ENCODE measurements at places on chromosomes 7 and 10.

DNA sequence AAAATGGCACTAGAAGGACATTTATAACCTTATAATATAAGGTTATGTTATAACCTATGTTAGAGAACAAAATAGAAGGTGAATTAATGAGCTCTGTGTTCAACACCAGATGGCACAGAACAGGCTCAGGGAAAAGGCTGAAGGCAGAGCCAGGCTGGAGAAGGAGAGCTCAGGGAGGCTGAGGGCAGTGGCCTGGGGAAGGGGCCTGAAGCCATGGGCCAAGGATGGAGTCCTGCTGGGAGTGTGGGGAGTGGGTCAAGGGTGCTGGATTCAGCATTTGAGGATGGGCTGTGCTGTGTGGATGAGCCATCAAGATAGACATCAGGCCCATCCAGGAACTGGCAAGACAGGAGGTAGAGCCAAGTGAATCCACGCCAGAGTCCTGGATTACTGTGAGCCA, 218.8 kb downstream of the ZNF248 start:
- no peak for DNase-seq

DNA sequence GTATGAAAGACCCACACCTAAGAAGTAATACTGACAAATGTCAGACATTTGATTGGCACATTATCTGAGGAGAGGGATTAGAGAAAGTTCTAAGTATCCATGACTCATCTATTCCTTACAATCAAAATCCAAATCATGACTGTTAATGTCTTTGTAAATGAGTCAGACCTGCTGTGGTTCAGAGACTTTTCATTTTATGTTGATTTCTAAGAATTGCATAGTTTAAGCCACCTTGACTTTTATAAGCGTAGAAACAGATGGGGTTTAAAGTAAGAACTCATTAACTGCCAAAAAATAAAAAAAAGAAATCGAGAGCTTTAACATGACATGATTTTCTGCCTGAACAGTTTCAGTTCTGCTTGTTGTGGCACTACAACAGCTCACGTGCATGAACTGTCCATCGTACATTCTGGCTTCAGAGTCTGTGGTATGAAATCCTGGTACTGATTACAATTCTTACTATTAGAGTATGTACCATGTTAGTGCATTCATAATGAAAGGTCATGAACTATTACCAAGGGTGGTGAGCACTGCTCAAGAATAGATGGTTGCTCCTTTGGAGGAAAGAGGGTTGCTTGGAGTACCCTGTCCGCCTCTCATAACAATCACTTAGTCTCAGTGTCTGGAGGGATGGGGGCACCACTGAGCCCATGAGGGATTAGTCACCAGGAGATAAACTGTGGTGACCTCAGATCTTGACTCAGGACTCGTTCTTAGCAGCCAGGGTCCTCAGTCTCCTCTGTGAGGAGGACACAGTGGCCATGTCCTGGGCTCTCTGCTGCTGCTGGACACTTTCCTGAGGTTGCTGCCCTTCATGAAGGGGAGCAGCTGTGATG, 42.2 kb downstream of the ACSM6 start:
- no peak for DNase-seq

- no peak for DNase-seq
Observed at GRCh38 chr10:27541796-27542729, 38.0 kb downstream of the RAB18 start.

DNA sequence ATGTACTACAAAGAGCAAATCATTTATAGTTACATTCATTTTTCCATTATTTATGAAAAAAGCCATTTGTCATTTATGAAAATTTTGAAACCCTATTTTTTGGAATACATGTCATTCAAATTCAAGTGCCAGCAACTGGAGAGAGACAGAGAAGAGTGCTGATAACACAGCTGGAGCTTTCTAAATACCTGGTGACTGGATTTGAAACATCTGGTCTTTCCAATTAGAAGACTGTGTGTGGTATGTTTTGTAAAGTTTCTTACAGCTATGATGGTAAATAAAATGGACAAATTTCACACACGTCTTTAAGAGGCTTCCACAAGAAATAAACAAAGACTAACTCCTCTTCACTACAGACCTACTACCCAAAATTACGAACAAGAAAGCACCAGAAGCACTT, 56.8 kb downstream of the CHCHD3 start:
- DNase-seq, result no peak

GRCh38 chr7:69193061-69193460, 405.2 kb upstream of the AUTS2 start:
- no peak for DNase-seq

Measured in activated CD8-positive, alpha-beta memory T cell treated with anti-CD3 and anti-CD28 coated beads for 1 hour (primary cell).